ENCODE measurements at places on chromosomes 16 and 17.

DNA sequence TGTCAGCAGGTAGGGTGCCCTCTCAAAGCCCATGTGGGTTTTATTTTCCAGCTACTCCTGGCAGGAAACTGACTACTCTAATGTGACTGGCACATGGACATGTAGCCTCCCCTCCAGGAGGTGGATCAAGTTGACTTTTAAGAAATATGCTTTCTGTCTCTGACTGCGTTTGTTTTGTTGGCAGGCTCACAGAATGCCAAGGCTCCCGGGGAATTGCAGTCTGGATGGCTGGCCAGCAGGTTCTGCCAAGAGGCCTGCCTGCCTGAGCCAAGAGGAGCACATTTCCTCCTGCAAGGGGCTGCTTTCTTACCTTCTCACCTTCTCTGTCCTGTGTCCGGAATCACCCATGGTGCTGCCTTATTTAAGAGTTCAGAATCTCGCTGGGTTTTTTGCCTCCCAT is 217.3 kb upstream of the ERCC4 start:
- no peak for DNase-seq

GRCh38 chr16:82108774-82109173 is 61.2 kb downstream of the MPHOSPH6 start:
- no peak for DNase-seq

DNA sequence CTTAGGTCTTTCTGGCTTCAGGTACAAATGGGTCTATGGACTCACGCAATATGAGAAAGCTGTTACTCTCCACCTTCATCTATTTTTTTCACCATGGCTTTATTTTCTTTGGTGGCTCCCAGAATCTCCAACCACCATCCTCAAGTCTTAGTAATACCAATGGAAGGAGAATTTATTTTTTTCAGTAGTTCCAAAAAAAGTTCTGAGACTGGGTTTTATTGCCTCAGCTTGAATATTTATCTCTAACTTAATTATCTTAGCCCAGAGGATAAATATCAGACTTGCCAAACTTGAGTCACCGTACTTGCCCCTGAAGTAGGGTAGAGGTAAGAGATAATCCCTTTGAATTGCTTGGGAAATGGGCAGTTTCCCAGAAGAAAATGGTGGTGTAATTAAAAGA is 23.2 kb upstream of the CACNG3 start:
- no peak for DNase-seq

- DNase-seq = no peak
Measured at GRCh38 chr16:9308850-9309249, 217.4 kb downstream of the HAPSTR1 start.

DNA sequence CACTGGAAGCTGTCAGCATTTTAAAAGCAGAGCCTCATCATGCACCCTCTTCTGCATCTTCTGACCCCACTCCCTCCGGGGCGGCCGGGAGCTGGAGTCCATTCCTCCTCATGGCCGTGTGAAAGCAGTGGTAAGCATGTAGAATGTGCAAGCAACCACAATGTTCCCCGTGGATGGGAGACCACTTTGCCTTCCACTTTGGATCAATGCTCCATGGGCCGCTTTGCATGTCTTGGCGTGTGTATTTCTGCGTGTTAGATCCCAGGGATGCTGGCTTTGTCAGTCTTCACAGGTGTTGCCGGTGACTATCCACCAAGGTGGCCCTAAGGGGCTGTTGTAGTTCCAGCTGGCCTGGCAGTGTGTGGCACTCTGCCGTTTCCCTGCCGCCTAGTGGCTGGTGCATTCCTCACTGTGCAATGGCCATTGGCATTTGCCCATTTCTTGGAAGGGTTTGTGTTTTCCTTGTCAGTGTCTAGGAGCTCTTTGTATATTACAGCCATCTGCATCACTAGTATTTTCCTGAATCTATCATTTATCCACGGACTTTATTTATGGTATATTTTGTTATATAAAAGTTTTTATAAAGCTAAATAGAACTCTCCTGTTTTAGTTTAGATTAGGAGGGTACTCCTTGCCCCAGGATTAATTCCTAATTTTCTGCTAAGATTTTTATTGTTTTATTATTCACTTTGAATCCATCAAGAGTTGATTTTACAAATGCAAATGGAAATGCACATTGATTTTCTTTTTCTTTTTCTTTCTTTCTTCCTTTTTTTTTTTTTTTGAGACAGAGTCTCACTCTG is 5.8 kb upstream of the ALDH3A1 start:
- no peak for DNase-seq

DNA sequence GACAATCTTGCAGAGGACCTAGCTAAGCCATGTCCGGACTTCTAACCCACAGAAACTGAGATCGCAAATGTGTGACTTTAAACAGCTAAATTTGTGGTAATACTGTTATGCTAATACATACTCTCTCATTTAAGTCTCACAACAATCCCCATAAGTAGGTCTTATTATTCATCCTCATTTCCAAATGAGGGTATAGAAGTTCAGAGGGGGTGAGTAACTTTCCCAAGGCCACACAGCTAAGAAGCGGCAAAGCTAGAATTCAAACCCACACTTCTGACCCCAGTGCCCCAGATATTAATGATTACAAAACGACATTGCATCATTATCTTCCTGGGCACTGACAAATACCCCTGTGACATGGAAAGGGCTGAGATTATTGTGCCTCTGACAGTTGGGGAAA is 81.4 kb downstream of the CNGB1 start:
- no peak for DNase-seq

DNA sequence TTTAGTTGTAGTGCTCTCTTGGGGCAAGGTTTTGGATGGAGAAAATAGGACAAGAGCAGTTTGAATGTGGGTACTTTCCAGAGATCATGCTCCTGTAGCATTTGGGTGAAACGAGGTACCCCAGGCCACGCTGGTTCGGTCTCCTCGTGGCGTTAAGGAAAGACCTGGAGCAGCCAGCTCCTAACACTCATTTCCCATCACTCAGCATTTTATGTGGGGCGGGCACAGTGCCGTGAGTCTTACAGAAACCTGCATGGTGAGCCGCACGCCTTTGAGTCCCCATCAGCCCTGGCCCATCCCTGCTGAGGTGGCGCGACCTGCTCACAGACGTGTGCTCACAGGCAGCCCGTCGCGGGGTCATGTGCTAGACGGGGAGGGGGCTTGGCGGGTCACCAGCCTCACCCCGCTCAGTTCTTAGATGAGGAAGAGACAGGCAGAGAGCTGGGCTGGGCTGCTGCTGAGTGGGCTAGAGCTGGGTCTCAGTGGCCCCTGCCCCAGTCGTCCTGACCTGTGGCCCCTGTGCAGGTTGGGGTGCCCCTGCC is 37.3 kb downstream of the TBCD start:
- no peak for DNase-seq

GRCh38 chr16:58126451-58126961 is 2.7 kb downstream of the CFAP20 start:
- no peak for DNase-seq

DNA sequence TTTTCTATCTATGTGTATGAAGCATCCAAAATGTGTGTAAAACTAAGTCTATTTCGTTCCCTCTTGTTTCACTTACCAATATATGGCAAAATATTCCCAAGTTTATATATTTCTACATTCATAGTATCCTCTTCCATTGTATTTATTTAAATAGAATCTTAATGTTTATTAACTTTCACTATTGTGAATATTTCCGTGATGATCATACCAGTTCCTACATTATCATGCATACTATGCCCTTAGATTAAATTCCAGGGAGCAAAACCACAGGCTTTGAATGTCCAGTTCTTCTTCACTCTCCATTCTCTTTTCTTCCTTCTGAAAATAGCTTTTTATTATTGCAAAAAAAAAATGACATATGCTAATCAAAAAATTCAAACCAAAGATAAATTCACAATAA is 4.0 kb downstream of the MAP2K6 start:
- DNase-seq = no peak

DNA sequence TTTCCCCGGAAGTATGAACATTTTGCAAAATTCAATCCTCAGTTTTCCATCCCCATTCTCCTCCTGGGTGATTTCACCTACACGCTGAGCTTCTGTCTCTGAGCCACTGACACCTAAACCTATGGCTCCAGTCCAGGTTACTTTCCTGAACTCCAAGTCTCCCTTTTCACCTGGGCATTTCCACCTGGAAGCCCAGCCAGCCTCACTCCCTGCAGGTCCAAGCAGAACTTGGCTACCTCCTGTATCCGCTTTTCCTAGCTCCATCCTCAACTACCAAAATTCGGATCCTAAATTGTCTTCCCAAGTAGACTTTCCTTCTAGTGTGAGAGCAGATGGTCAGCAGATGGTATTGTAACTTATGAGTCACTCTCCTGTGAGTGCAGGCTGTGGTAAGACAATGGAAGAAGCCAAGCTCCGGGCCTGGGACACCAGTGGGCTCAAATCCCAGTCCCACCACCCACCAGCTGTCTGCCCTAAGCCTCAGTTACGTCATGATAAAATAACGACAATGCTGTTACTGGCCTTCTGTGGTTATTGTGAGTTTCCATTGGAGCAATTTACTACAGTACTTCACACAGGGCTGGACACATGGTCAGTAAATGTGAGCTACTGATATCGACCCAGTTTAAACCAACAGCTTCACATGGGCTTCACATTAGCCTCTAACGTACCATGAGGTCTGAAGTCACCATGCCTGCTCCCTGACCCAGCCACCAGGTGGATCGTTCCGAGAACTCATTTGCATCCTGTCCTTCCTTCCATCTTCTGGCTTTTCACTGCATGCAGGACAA is 33.3 kb downstream of the PECAM1 start:
- DNase-seq = no peak

Data from MM.1S (cell line).